ENCODE measurements at places on chromosomes 2 and 18. TPM values are rescaled to one million over a fixed set of nuclear protein-coding genes. Genes with fewer than 3 reads are reported as not detected.

The UGT1A5 gene
- total RNA-seq: not detected

The TNFRSF11A gene
- total RNA-seq: 4.7 TPM

DNA sequence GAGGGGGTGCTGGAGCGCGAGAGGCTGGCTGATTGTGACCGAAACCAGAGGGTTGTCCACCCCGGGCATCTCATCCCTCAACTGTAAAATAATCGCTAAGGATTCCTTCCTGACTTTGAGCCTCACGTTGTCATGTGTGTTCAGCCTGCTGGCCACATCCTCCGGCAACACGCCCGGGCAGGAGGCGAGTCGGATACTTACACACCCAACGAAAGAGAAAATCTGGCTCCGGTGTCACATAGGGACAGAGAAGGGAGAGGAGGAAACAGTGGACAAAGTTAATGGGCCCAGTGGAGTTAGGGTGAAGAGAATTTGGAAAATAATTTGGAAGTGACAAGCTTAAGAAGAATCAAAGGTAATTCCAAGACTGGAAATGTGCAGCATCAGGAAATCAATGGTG lies 2.4 kb downstream of the TLX2 start:
- DNase-seq: no peak

- no peak for DNase-seq
Observed at GRCh38 chr2:237638176-237638575, 10.8 kb downstream of the LRRFIP1 start.

- DNase-seq: peak; percentile 59
Observed at GRCh38 chr18:3603421-3604234, 153.7 kb downstream of the TGIF1 start.

- no peak for DNase-seq
Observed at GRCh38 chr2:227623226-227623625, 5.9 kb downstream of the SCYGR4 start.

DNA sequence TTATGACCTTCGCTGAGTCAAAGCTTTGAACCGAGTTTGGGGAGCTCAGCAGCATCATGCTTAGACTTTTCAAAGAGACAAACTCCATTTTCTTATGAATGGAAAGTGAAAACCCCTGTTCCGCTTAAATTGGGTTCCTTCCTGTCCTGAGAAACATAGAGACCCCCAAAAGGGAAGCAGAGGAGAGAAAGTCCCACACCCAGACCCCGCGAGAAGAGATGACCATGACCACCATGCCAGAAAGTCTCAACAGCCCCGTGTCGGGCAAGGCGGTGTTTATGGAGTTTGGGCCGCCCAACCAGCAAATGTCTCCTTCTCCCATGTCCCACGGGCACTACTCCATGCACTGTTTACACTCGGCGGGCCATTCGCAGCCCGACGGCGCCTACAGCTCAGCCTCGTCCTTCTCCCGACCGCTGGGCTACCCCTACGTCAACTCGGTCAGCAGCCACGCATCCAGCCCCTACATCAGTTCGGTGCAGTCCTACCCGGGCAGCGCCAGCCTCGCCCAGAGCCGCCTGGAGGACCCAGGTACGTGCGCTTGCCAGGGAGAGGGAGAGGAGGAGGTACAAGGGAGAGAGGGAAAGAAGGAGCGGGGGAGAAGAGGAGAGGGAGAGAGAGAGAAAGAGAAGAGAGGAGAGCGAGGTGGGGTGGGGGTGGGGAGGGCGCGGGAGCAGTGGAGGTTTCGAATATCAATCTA lies at the start of gene DLX1:
Gene DLX1, plus strand, starts transcription at position 48 of the 700 bp plus-strand sequence. Its CDS starts 171 bp downstream, at position 219.
- peak; percentile 50 for DNase-seq
